Thymus (tissue), 14 donors: ENCODE measurements at places on chromosomes 3 and 15. TPM values are rescaled to one million over a fixed set of nuclear protein-coding genes. Genes with fewer than 3 reads are reported as not detected.

The LRRC15 gene
- 0.55 TPM for polyA plus RNA-seq

GRCh38 chr3:133023362-133023761, 14.8 kb upstream of the TMEM108 start:
- H3K4me3 ChIP-seq: no peak overlapping the region
- H3K27ac ChIP-seq: no peak overlapping the region
- no peak for DNase-seq
- H3K36me3 ChIP-seq: no peaks in the 10 kb centered on the region
- no peaks in the 10 kb centered on the region for H3K4me1 ChIP-seq
- no peaks in the 10 kb centered on the region for H3K27me3 ChIP-seq

DNA sequence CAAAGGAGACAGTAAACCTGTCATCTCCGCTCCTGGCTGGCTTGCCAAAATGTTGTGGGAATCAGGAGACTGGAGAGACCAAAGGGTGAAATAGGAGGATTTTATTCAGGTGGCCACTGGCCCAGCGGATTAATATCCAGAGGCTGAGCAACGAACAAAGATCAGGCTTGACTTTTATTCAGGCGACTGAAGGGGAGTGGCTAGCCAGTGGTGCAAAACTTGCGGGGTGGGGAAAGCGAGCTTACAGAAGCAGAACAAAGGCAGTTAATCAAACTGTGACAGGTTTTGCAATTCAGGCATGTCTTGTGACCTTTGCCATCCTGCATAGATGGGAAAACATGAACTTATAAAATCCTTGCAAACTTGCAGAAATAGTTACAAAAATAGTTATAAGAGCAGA, 19.8 kb upstream of the ACAD9 start:
- DNase-seq: no peak
- no peaks in the 10 kb centered on the region for H3K36me3 ChIP-seq
- H3K27ac ChIP-seq: no peak overlapping the region
- no peak overlapping the region for H3K4me3 ChIP-seq
- no peaks in the 10 kb centered on the region for H3K27me3 ChIP-seq

The LXN gene
- polyA plus RNA-seq: 16.5 TPM

- H3K27me3 ChIP-seq: no peaks in the 10 kb centered on the region
- H3K4me1 ChIP-seq: no peaks in the 10 kb centered on the region
- H3K4me3 ChIP-seq: no peak overlapping the region
- H3K36me3 ChIP-seq: no peaks in the 10 kb centered on the region
- DNase-seq: no peak
These were observed 125.3 kb upstream of the THBS1 start for GRCh38 chr15:39455471-39455991.

The SCN11A gene
- polyA plus RNA-seq: 0.59 TPM

DNA sequence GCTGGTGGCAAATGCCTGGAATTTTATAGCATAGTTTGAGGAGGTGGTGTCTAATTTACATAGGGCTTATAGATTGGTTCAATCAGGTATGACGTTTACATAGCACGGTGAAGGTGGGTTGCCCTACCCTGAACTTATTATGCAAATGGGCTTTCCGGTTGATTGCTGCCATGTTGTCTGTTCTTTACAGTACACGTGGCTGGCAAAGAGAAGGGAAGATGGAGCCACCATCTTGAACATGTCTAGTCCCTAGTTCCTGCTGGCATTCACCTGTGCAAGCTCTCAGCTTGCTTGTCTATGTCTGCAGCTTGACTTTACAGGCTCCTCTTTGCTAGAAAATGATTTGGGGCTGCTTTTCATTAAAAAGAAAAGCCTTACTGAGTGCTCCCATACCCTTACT, 14.0 kb upstream of the STAC start:
- no peaks in the 10 kb centered on the region for H3K36me3 ChIP-seq
- no peaks in the 10 kb centered on the region for H3K27me3 ChIP-seq
- no peak overlapping the region for H3K4me3 ChIP-seq

GRCh38 chr15:61318301-61318700, 89.2 kb upstream of the RORA start:
- H3K4me1 ChIP-seq: no peaks in the 10 kb centered on the region
- H3K27me3 ChIP-seq: no peaks in the 10 kb centered on the region
- no peak for DNase-seq
- no peak overlapping the region for H3K4me3 ChIP-seq
- H3K36me3 ChIP-seq: no peaks in the 10 kb centered on the region

The ALPK3 gene
- 1.3 TPM for polyA plus RNA-seq

GRCh38 chr15:92770641-92771040, 115.1 kb upstream of the FAM174B start:
- H3K27me3 ChIP-seq: no peaks in the 10 kb centered on the region
- H3K36me3 ChIP-seq: no peaks in the 10 kb centered on the region
- no peak overlapping the region for H3K27ac ChIP-seq
- no peak for DNase-seq
- H3K4me3 ChIP-seq: no peak overlapping the region

DNA sequence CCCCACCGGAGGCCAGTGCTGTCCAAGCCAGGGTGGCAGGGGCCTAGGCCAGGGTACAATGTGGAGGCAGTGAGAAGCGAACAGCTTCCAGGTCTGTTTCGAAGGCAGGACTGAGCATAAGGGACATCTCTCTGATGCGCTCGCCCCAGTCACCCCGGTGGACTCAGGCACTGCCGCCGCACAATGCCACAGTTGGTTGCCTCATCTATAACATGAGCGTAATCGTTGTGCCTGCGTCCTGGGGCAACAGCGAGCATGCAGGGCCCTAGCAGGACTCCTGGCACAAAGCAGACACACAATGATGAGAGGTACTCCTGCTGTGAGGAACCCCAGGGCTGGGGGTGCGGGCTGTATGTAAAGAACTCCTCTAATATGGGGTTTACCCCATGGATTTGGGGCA, 14.1 kb downstream of the HRH1 start:
- H3K27me3 ChIP-seq: no peaks in the 10 kb centered on the region
- H3K4me3 ChIP-seq: no peak overlapping the region
- no peak overlapping the region for H3K27ac ChIP-seq
